Stimulated activated CD4-positive, alpha-beta T cell treated with anti-CD3 and anti-CD28 coated beads, TNF-alpha, amount 100 ng/mL, for 1 hour (primary cell): ENCODE measurements at places on chromosomes 4 and X.
A peak's percentile ranks its signal among the peaks of the same experiment; 100 is the strongest.

DNA sequence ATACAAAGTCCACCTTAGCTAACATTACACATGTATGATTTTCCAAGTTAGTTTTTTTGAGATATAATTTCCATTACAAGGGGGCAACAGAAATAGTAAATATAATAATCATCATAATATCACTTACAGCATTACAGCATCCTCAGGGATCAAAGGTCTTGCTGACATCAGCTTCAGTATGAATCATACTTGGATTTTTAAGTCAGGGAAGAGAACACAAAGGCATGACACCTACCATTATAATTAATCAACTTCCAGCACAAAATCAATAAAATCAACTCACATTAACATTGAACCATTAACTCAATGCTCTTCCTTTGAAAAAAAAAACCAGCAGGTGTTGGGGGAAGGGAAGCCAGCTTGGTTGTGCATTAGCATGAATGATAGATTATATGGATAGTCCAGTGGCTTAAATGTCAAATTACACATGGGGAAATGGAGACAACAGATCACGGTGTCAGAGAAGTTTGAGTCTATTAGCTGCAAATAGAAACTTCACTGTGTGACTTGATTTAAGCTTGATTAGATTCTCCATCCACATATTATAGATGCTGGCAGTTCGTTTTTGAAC is 66.9 kb upstream of the CAPN6 start:
- no peak for DNase-seq

- DNase-seq = no peak
These were observed 28.5 kb downstream of the EMCN start for GRCh38 chr4:100489305-100489704.

DNA sequence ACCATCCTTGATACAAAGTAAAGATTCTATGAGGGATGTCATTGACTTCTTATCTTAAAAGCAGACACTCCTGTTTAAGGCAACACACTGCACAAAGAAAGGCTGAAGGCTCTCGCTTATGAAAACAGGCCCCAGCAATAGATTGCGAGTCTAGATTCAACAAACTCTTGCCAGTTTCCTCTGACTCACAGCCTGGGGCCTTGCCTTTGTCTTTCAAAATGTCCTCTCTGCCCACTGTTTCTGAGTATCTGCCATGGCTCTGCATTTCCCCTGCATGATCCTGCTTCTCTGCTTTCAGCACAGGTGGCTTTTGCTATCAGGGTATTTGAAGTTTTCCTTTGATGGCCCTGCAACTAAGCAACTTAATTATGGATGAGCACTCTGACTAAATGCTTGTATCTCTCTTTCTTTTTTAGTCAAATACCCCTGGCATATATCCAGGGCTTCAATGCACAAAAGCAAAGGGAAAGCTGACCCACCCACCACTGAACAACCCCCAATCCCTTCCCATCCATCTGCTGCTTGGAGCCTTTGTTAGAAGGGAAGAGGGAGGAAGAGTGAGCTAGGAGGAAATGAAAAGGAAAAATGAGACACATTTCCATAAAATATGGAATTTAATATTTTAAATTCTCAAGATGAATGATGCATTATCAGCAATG is 32.2 kb downstream of the NDP start:
- no peak for DNase-seq

GRCh38 chr4:142574306-142574705 is 271.8 kb downstream of the INPP4B start:
- no peak for DNase-seq

- no peak for DNase-seq
These were observed 185.7 kb downstream of the UNC5C start for GRCh38 chr4:95362906-95363558.

- no peak for DNase-seq
These were observed 29.1 kb upstream of the TRO start for GRCh38 chrX:54891573-54891972.

- no peak for DNase-seq
These were observed 11.9 kb downstream of the HTT-AS start for GRCh38 chr4:3062471-3062870.

DNA sequence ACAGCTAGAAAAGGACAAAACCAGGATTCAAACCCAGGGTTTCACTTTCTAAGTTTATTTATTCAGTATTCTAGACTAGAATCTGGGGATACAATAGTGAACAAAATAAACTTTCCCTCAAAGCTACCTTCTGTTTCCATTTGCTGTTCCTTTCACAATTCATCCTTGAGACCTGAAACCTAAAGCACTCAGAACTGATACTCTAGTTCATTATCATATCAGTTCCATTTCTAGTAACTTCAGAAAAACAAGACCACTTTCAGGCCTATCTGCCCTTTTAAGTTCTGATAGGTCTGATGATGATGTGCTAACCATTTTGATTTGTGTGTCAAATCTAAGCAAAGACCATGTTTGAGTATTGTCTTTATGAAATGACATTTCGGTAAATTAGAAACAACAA is 7.8 kb upstream of the XK start:
- DNase-seq = no peak

DNA sequence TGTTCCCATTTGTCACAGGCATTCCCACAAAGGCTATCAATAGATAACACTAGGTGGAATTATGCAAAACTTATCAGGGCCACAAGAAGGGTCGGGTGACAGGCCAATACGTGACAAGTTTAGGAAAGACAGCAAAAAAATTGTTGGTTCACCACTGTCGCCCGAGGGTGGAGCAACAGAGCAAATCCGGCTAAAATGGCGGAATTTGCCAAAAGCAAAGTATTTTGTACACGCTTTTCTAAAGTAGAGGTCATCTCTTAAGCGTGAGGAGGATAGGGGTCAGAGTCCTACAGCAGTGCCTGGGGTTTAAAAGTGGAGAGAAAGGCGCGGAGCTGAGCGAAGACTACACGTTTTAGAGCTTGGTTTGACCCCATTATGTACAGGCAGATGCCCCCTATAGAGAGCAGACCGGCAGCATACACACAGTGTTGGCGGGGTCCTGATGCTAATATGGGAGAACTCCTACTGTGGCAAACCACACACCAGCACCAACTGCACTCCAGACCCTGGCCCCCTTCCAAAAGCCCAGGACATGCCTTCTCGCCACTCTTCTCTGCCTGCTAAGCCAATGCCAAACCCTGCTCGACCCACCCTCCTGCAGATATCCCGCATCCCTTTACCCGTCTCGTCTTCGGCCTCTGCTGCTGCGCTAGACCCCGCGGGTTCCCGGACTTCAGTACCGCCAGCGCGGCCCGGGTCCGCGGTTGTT is 733 bp downstream of the CCNA2 start:
- DNase-seq = no peak

GRCh38 chr4:169094656-169095231 is 84.7 kb upstream of the CBR4 start:
- DNase-seq = no peak

- no peak for DNase-seq
These were observed 622.4 kb upstream of the PCDH10 start for GRCh38 chr4:132526652-132527051.

DNA sequence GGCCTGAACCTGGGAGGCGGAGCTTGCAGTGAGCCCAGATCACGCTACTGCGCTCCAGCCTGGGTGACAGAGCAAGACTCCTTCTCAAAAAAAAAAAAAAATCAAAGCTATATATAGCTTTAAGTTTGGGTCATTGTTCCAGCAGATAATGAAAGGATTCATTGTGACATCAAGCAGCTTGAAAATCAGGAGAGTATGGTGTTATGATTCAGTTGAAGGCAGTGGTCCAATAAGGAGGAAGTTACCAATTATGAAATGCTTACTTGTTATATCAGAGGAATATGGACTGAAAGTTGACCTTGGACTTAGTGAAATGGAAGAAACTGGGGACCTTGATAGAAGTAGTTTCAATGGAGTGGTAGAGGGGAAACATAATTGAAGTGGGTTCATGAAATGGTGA is 140.4 kb upstream of the MAD2L1 start:
- DNase-seq = no peak

GRCh38 chr4:154189346-154189745 is 302.3 kb downstream of the DCHS2 start:
- no peak for DNase-seq

GRCh38 chrX:11305641-11306040 is 12.4 kb downstream of the AMELX start:
- DNase-seq = no peak

DNA sequence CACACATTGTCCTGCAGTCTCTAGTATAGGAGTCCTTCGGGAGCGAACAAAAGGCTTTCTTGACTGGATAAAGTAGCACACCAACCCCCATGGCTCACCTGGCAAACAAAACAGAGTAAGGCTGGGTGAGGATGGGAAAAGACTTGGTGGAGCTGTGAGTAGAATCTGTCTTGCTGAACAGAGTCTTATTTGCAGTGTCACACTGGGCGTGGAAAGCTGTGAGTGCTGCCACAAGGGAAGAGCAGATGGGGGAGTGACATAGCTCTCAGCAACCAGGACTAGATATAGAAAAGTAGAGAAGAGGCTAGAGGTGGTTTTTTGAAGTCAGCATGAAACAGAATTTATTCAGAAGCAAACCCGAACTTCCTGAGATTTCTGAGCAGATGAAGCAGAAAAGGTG is 137.2 kb upstream of the ESX1 start:
- DNase-seq = no peak

GRCh38 chr4:137749466-137749865 is 217.2 kb upstream of the PCDH18 start:
- DNase-seq = no peak

GRCh38 chr4:26289401-26289800 is 31.4 kb upstream of the RBPJ start:
- no peak for DNase-seq

DNA sequence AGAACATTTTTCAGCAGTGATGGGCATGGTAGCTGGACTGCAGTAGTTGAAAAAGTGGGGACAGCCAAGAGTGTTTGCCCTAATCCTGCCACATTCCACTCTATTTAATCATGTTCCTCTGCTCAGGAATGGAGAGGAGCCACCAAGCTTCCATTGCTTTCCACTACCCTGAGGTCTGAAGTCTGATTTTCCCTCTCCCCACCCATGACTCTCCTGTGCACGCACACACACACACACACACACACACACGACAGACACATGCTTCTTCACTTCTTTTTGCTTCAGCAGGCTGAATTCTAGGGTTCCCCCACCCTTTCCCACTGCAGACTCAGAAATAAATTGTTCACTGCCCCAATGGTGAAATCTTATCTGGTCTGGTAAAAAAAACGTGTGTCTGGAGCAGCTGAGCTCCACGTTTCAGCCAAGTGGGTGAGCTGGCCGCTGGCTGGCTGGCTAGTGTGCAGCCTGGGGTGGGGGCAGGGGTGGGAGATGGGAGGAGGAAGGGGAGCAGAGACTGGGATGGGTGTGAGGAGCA is 142.7 kb upstream of the NALF2 start:
- no peak for DNase-seq

DNA sequence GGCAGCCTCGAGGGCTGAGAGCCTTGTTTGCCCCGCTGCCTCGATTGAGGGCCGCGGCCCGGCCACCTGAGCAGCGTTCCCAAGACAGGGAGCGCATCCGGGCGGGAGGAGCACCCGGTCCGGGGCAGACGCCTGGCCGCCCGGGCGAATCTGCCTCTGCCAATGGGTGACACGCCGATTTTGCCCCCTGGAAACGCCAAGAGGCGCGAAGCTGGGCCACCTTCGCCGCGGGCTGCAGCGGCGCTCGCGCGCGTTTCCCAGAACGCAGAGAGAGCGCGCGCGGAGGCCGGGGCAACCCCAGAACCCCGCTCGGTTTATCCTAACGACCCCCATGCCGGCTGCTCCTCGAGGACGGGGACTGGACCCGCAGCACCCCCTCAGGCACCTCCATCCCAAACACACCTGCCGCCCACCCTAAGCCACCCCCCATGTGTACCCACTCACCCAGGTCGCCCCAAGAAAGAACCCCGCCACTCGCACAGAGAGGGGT is 575 bp downstream of the MAP7D2 start:
- DNase-seq = no peak

DNA sequence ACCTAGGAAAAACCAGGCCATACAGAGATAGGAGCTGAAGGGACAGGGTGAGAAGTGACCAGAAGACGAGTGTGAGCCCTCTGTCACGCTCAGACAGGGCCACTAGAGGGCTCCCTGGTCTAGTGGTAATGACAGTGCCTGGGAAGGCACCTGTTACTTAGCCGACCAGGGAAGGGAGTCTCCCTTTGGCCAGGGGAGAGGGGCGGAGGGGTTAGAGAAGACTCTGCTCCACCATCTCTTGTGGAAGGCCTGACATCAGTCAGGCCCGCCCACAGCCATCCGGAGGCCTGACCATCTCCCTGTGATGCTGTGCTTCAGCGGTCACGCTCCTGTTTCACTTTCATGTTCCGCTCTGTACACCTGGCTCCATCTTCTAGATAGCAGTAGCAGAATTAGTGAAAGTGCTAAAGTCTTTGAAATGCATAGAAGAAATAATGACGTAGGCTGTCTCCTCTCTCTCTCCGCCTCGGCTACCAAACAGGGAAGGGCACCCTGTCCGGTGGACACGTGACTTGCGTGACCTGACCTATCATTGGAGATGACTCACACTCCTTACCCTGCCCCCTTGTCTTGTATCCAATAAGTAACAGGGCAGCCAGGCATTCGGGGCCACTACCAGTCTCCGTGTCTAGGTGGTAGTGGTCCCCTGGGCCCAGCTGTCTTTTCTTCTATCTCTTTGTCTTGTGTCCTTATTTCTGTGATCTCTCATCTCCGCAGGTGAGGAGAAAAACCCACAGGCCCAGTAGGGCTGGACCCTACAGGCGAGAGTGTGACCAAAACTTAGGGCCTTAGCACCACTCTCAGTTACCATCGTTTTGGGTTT is 26.7 kb downstream of the HTT-AS start:
- peak; percentile 30 for DNase-seq

DNA sequence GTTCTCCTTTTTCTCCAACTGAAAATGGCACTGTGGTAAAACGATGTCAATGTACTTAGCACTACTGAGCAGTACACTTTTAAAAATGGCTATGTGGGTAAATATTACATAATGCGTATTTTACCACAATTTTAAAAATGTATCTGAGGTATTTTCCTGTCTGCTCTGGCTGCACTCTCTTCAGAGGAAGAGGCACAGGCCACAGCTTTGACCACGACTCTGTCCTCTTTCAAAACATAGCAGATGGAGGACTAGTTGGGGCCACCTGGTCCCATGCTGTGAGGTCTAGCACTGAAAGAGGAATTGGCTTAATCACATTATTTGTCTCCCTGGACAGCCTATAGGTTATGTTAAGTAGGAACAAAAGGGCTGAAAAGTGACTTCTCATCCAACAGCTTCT is 5.2 kb downstream of the KCNE5 start:
- DNase-seq = no peak

- DNase-seq = no peak
These were observed 142.5 kb downstream of the COL4A5 start for GRCh38 chrX:108582151-108582550.

DNA sequence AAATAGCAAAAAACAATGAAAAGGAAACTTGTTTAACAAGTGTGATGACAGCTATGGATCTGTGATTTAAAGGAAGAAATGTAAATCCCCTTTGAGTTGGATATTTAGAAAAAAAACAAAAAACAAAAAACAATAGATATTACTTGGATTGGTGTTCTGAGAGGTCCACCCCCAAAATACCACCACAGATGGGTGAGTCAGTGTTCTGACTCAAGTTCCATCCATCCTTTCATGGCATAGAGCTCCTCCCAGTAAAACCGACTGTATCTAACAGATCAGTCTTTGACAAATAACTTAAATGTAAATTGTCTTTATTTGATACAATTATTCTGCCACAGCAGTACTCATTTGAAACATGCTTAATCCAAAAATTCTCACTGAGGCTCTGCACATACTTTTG is 27.4 kb downstream of the TMPRSS11B start:
- no peak for DNase-seq

- DNase-seq = no peak
These were observed 55.1 kb downstream of the RAB40A start for GRCh38 chrX:103464072-103464773.
